ENCODE measurements at places on chromosomes 1 and 21. TPM values are rescaled to one million over a fixed set of nuclear protein-coding genes. Genes with fewer than 3 reads are reported as not detected.

Gene CA14
- not detected for total RNA-seq

Gene CFAP410
- 17.2 TPM for total RNA-seq

Gene S100A7A
- total RNA-seq: not detected

Gene SGIP1
- total RNA-seq: not detected

Gene RNU1-1
- 820 TPM for total RNA-seq

Gene TIE1
- total RNA-seq: 0.25 TPM

Data from activated CD8-positive, alpha-beta T cell treated with anti-CD3 and anti-CD28 coated beads for 36 hours (primary cell).